ENCODE measurements at places on chromosomes 7 and 10.

DNA sequence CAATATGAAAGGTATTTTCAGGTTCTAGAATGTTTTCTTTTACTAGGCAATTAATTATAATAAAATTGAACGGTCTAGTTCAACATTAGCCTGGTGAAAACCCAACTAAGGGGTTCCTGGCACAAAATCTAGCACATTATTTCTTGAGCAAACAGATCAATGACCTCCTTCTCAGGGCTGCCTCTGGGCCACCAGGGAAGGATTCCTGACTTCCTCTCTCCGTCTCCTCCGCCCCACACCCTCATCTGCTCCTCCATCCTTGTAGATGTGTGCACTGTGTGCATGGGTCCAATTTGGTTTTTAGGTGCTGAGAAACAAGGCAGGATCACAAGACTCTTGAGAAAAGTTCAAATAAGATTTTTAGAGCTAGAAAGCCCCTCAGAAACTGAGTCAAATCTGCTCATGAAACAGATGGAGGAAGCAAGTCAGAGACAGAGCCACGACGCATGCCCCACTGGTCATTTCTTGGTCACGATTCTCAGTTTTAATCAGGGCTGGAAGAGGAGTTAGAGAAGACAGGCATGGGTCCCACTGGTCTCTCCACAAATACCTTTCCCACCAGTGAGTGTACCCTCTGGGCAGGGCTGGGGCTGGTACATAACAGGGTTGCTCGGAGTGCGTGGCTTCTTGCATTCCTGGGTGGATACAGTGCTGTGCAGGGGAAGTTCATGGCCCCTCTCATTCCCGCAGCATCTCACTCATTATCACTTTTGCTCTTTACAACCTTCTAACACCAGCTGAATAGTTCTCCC, 3.8 kb downstream of the TRPV6 start:
- peak; percentile 62 for DNase-seq

- no peak for DNase-seq
These were observed 36.7 kb downstream of the NKX2-3 start for GRCh38 chr10:99569253-99569939.

GRCh38 chr10:132870426-132870825, 71.9 kb downstream of the CFAP46 start:
- peak; percentile 62 for DNase-seq

DNA sequence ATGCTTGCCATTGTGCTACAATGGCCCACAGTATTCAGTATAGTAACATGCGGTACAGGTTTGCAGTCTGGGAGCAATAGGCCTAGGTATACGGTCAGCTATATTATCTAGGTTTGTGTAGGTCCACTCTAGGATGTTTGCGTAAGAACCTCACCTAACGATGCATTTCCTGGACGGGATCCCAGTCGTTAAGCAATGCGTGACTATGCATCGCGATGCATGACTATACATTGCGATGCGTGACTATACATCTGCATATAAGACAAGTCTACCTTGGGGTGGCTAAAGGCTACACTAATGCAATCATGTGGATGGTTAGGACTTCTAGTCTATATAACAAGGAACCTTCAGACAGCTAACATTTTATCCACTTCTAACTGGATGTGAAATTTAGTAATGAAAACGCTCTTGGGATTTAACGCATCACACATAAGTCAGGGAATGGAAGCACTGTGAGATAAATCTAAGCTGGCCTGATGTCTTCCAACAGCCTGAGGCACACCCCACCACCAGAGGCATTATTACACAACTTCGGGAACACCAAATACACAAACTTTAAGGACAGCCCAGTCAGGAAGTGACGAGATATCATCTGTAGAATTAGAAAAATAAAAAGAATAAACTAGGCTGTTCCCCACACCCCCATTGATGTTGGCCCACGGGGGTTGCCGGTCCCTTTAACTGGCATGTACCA, 9.2 kb downstream of the GNA12 start:
- no peak for DNase-seq

GRCh38 chr7:124779194-124779593, 13.6 kb upstream of the GPR37 start:
- DNase-seq, result no peak

GRCh38 chr7:108090791-108091460, 39.2 kb downstream of the LAMB4 start:
- DNase-seq, result no peak

GRCh38 chr10:124657806-124658205, 86.4 kb downstream of the FAM53B start:
- no peak for DNase-seq

GRCh38 chr7:2072042-2072441, 160.7 kb downstream of the MAD1L1 start:
- DNase-seq, result no peak

GRCh38 chr7:120303105-120303504, 30.1 kb downstream of the KCND2 start:
- no peak for DNase-seq

DNA sequence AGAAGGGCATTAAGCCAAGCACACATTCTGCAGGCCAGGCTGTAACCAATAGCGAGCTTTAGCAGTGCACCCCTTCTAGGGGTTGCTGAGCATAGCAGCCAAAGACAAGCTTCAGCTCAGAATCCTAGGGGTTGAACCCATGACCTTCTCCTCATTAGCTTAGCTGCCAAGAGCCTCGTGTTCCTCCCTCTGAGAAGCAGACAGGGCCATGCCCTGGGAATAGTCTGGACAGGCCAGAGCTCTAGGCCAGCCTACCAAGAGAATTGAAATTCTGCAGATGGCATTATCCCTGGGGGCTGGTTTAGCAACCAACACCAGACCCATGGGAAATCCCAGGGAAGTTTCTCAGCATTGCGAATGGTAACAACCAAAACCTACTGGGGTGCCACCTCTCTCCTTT, 77.2 kb downstream of the PLXNA4 start:
- no peak for DNase-seq

DNA sequence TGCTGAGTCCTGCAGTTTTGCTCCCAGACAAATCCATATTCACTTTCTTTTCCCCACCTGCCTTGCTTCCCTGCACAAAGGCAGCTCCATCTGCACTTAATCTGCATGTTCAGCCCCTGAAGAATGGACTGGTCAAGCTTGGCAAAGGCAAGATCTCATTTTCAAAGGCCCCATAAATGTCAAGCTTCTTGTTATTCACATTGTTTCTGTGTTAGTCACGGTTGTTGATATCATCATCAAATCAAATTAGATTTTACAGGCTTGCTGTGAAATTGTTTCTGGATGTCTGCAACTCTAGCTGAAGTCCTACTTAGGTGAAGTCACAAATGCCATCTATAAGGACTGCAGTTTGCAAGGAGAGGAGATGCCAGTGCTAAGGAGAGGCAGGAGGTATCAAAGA, 91.0 kb downstream of the GPAM start:
- no peak for DNase-seq

GRCh38 chr7:121753944-121754343, 119.0 kb upstream of the PTPRZ1 start:
- DNase-seq, result no peak

DNA sequence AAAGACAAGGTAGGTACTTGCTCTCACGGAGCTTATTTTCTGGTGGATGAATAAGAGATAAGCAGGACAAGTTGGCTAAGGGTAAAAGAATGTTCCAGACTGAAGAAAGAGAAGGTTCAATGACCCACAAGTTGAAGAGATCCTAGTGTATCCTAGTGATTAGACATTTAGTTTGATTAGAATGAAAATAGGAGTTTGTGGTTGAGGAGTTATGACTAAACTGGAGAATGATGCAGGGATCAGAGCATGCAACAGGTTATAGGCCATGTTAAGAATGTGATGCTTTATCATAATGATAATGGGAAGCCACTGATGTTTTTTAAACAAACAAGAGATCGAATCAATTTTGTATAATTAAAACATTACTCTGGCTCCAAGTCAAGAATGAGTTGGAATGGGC, 357.2 kb downstream of the HPSE2 start:
- no peak for DNase-seq

- no peak for DNase-seq
These were observed 60.2 kb downstream of the CALML3 start for GRCh38 chr10:5584895-5585516.

DNA sequence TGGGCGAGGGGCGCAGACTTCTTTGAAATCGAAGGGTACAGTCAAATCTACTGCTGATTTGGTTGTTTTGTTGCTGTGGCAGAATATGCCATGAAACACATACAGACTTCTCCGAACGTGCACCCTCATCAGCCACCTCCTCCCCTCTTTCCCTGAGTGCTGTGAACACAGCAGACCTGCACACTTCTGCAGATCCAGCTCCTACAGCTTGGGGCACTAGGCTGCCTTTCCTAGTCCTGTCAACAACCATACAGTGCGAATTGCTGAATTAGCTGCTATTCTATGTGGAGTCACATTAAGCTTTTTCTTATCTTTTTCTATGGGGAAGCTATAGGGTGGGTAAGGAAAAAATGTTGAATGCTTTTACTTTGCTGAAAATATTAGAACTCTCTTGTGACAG, 57.5 kb downstream of the COL17A1 start:
- no peak for DNase-seq

DNA sequence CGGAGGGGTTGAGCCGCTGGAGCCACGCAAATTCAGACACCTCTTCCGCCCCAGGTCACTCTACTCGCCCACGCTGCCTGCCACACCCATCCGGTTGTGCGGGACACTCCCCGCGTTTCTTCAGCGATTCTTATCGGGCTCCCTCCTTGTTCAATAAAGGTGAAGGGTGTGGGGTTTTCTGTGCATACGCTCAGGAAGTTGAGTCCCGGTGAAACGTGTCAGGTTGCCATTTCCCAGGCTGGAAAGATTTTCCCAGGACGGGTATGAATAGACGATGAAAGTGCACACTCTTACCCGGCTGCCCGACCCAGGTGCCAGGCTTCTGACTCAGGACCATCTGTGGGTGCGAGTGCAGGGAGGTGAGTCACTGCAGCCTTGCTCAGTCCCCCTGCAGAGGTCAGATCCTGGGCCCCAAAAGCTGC, 22.0 kb downstream of the KLF6 start:
- DNase-seq, result no peak

DNA sequence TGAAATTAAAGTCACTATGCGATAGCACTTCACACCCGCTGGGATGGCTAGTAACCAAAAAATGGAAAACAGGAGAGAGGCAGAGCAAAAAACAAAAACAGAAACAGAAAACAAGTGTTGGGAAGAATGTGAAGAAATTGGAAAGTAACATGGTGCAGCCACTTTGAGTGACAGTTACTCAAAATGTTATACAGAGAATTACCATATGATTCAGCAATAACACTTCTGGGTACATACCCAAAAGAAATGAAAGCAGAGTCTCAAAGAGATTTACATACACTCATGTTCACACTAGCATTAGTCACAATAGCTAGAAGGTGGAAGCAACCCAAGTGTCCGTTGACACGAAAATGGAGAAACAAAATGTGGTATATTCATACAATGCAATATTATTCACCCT, 88.6 kb upstream of the KCNIP2 start:
- no peak for DNase-seq

- no peak for DNase-seq
These were observed 28.2 kb downstream of the COL26A1 start for GRCh38 chr7:101390901-101391301.

GRCh38 chr7:81886211-81886764, 116.4 kb upstream of the HGF start:
- no peak for DNase-seq

DNA sequence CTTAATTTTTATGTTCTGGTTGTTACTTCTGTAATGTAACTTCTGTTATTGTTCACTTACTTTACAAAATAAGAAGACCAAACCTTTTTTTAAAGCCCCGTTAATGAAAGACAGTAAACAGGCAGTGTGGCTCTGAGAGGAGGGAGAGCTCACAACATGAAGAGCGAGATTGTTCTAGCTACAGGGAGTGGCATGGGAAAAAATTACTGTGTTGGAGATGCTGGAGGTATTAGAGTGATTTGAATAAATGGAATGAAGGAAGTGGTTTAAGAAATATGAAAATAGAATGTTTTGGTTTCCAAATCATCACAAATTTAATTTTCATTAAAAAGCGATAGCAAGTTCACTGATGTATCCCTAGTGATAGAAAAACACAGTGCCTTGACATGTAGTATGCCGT, 31.8 kb downstream of the REEP3 start:
- DNase-seq, result no peak

GRCh38 chr10:11345224-11346054, 266.0 kb downstream of the USP6NL start:
- DNase-seq, result no peak

GRCh38 chr10:116707981-116708380, 34.4 kb downstream of the HSPA12A start:
- DNase-seq, result no peak

GRCh38 chr7:155685070-155685790, 40.8 kb downstream of the RBM33 start:
- DNase-seq, result no peak

- DNase-seq, result no peak
These were observed 32.7 kb upstream of the NPVF start for GRCh38 chr7:25260862-25261494.

GRCh38 chr7:6709808-6710207, 3.1 kb upstream of the ZNF12 start:
- no peak for DNase-seq

- DNase-seq, result no peak
These were observed 50.5 kb upstream of the COBL start for GRCh38 chr7:51366930-51367613.

- DNase-seq, result no peak
These were observed at the start of gene PRR15 for GRCh38 chr7:29563590-29564495. TSS of gene PRR15 (plus strand) at chr7:29563835. CDS start at chr7:29566330, 2,495 bp downstream.
